ENCODE measurements at places on chromosomes 5 and 9.

GRCh38 chr5:126494393-126494792 lies 71.2 kb downstream of the GRAMD2B start:
- DNase-seq = no peak

- DNase-seq = no peak
Observed at GRCh38 chr9:99430301-99430700, 208.2 kb downstream of the SEC61B start.

DNA sequence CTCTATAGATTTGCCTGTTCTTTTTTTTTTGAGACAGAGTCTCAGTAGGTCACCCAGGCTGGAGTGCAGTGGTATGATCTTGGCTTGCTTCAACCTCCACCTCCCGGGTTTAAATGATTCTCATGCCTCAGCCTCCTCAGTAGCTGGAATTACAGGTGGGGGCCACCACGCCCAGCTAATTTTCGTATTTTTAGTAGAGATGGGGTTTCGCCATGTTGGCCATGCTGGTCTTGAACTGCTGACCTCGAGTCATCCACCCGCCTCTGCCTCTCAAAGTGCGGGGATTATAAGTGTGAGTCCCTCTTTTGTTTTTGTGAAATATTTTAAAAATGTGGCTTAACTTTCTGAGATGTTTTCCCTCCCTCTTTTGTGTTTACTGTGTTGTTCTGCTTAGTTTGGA lies 29.2 kb downstream of the HSPA4 start:
- no peak for DNase-seq

DNA sequence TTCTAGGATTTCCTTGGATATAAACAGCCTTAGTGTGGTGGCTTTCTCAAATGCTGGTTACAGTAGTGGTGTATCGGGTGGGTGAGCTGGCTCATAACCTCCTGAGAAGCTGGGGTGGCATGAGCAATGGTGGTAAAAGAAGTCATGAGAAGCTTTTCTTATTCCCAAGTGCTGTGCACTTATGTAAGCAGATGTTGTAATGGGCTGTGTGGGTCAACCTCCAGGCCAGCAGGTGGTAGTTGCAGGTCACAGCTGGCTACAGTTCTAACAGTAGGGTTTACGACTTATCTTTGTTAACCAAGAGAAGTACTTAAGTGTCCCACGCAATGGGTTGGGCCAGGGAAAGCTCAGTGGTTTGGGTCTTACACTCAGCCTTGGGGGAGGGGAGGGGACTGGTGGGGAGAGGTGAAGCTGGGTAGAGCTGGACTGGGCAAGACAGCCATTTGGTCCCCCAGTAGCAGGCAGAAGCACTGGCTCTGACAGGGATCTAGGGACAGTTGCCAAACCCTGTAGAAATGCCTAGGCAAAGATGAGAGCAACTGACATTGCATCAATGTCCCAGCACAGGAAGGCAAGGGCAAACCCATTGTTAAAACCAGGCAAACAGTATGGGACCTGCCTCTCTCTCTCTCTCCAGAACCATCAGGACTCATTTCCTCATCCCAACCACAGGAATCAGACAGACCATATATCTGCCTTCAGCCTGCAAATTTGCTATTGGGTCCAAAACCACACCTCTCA lies 76.8 kb downstream of the RNF130 start:
- no peak for DNase-seq

- no peak for DNase-seq
Observed at GRCh38 chr5:89301321-89302025, 418.5 kb upstream of the MEF2C start.

DNA sequence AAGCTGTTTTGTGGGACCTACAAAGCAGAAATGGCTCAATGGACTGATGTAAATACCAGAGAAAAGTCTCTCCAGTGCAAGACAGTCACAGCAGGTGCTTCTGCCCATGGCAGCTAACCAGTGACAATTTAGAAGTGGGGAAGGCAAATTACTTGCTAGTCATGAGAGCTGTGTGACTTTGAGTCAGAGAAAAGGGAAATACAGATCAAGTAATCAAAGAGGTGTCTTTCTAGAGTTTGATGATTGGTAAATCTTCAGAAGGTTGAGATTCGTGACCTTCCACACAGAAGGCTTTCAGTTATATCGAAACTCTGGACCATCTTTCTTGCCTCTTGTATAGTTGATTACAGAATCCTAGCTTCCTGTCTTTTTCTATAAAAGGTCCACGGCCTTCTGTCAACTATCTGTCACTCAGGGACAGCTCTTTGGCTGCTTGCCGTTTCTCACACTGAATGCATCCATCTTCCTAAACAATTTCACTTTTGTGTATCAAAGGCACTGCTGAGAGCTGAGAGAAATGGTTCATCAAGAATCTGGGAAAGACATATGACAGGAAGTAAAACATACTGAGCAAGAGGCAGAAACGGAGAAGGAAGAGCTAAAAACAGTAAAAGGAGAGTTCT lies 993.9 kb upstream of the ACO1 start:
- DNase-seq = no peak

GRCh38 chr9:83473488-83473971 lies 64.7 kb downstream of the FRMD3 start:
- DNase-seq = no peak

GRCh38 chr5:65190328-65191053 lies 291.2 kb downstream of the ADAMTS6 start:
- no peak for DNase-seq

DNA sequence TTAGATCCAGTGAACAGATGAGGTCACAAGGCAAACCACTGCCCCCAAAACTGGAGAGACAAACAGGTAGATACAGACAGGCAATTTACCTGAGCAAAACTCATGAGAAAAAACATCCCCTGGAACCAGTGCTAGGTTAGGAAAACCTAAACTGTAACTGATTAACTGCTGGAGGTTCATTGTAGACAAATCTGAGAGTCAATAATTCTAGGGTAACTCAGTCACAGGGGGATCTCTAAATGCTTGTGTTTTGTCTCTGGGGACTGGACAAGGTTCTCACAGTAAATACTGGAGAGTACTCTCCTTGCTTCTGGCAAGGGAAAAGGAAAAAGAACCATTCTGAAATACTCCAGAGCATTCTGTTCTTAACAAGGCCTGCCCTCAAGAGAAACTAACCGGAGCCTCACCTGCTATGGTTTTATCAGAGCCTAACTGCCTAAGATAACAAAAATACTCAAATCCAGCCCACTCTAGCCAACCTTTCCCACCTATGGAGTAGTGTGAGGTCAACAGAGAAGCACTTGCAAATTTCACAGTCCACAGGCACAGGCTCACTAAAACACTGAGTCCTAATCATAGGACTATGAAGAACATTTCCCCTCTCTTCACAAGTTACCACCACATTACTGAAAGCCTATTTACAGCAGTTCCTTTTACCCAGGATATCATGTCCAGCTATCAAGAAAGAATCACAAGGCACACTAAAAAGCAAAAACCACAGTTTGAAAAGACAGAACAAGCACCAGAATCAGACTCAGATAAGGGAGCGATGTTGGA lies 139.9 kb upstream of the ACOT12 start:
- DNase-seq = no peak

GRCh38 chr5:145739843-145740242 lies 95.3 kb downstream of the PRELID2 start:
- DNase-seq = no peak

DNA sequence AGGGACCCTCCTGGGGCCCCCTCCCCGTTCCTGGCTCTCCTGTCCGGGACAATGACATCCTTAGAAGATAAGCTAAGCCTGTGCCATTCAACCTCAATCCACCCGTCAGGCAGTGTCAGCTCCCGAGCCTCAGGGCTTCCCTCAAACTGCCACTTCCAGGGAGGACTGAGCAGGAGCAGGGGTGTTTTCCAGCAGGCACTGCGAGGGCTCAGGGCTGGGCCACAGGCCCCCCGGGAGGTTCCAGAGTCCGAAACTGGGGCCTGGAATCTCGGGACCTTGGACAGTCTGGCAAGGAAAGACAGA lies 26.2 kb downstream of the LHX3 start:
- no peak for DNase-seq

DNA sequence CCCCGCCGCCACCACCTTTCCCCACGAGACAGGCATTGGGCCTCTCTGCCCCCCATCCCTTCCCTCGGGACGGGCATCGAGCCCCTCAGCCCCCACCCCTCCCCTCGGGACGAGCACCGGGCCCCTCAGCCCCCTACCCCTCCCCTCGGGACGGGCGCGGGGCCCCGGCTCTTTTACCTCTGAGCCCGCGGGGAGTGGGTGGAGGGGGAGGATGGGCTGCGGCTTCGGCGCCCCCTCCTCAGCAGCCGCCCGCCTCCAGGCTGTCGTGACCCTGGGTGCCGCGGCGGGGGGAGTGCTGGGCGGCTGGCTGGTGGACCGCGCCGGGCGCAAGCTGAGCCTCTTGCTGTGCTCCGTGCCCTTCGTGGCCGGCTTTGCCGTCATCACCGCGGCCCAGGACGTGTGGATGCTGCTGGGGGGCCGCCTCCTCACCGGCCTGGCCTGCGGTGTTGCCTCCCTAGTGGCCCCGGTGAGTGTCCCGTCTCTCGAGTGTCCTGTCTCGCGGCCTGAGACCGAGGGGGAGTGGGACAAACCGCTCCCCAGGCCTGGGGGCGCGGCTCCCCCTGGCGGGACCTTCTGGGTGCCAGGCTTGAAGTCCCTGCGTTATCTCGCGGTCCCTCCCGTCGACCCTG lies 791 bp downstream of the SLC2A8 start:
- no peak for DNase-seq

GRCh38 chr9:38051780-38052546 lies 17.1 kb downstream of the SHB start:
- DNase-seq = no peak

- DNase-seq = no peak
Observed at GRCh38 chr5:134445856-134446818, 34.5 kb upstream of the CDKN2AIPNL start.

GRCh38 chr5:57066924-57067596 lies 106.8 kb upstream of the GPBP1 start:
- DNase-seq = no peak

GRCh38 chr5:120396186-120396585 lies 67.9 kb upstream of the PRR16 start:
- no peak for DNase-seq

GRCh38 chr5:82834151-82834550 lies 243.0 kb downstream of the TMEM167A start:
- no peak for DNase-seq

DNA sequence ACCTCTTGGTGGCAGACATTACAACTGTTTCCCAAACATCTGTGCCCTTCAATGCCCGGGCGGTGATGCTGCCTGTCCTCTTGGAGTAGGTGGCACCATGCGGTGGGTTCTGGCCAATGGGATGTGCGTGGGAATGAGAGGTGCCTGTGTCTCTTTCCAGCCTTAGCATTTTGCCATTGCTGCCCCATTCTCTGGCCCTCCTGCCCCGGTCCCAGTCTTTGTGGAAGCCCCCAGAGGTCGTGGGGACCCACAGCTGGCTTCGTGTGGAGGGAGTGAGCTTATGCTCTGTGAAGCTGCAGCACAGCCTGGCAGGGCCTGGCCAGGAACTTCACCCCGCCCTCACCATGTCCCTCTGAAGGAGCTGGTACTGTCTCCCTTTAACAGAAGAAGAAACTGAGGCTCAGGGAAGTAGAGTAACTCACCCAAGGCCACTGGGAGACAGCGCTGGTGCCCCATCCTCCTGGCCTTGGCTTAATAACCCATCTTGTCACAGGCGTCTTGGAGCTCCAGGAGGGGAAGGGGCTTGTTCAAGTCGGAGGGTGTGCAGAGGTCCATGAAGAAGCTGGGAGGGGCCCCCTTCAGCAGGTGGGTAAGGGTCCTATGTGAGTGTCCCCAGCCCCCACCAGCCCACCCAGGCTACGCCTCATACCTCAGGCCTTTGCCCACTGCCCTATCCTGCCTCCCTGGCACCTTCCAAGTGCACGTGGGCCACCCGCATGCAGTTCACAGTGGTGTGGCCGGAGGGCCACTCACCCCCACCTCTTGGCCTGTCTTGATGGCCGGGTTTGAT lies 173.6 kb downstream of the GAPVD1 start:
- DNase-seq = no peak

DNA sequence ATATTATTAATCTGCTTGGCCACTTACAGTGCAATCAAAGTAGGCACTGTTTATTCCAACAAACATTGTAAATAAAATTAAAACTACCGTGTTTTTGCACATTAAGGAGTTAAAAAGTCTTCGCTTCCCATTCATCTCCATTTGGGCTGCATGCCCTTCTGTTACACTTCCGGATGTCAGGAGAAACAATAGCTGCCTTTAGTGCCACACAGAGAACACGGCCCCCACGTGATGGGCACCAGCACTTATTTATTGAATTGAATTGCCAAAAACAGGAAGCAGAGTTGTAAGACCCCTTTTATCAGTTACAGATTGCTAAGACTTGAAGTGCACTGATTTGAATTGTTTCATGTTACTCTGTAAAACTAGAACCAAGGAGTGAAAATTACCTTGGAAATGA lies 80.4 kb downstream of the LHFPL2 start:
- DNase-seq = no peak

DNA sequence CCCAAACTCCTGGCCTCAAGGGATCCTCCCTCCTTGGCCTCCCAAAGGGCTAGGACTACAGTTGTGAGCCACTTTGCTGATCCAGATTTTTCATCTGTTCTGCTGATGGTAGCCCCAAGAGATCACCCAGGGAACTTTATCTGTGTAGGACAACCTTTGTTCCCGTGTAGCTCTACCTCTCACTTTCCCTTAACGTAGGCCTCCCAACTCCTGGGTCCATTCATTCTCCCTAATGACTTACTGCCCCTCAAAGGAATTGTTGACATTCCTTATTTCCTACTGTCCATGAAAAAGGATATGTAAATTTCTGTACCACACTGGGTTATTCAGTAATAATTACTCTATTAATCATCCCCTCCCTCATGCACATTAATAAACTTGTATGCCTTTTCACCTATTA lies 51.0 kb upstream of the PHF24 start:
- no peak for DNase-seq

- DNase-seq = no peak
Observed at GRCh38 chr5:79791843-79792242, 102.2 kb downstream of the CMYA5 start.

GRCh38 chr9:129491487-129491855 lies 129.4 kb downstream of the C9orf50 start:
- no peak for DNase-seq

DNA sequence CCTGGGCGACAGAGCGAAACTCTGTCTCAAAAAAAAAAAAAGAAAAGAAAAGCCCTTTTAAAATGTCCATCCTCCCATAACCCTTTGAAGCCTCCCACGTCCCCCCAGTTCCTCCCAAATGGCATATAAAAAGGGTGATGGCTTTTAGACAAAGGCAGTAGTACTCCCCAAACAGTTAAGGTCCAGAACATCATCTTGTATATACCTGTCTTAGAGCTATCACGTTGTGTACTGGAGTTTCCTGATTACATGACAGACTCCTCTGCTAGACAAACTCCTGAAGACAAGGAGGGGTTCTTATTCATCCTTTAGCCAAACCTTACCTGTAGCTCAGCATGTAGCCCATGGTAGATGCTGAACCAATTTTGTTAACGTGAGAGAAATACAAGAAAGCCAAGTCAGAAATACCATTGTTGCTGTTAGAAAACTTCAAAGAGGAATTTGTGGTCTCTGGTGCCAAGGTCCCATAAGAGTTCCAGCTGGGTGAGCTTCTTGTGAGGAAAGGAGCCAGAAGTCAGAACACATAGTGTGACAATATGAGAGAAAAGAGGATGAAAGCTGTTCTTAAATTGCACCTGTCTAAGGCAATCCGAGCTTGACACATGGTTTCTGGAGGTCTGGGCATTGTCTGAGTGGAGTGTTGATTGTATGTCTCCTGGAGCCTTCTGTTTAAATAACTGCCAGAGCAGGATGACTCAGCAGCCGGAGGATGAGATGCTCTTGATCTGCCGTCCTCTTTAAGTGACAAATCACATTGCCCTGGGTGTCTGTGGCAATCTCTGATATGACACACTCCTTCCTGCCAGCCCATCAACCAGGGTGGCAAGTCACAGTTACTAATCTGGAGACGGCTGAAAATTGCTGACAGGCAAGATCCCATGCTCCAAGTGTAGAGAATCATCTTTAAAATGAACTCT lies 69.1 kb downstream of the ARRDC3 start:
- DNase-seq = no peak
